ENCODE measurements at places on chromosomes 1 and 21.

DNA sequence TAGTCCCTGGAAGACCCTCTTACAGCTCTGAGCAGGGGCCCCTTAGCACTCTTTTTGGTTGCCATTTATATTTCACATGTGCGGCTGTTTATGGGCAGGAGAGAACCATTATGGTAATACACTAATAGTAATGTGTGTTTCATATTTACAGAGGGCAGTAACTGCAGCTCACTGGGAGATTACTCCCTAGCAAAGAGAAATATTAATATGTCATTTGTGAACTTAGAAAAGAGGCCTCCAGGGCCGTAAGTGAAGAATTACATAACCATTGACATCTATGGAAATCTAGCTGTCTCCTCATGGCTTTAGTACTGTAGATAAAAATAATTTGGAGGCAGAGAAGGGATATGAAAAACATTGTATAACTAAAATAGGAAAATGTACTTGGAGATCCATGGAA is 23.4 kb upstream of the RGS16 start:
- DNase-seq = no peak

DNA sequence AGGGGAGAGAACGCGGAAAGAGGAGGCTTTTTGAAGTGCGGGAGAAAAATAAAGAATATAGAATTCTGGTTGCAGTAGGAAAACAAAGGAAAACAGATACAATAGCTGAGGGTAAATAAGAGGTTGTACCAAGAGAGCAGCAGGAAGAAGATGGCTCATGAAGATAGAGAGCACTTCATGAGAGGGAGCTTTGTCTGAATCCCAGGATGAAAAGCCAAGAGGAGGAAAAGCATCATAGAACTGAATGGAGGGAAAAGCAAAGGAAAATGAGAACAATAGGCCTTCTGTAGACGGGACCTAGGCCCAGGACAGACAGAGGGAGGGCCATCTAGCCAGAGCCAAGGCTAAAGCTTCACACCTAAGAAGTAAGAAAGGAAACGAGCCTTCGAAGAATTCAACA is 49.5 kb downstream of the ATP6V1G3 start:
- no peak for DNase-seq

DNA sequence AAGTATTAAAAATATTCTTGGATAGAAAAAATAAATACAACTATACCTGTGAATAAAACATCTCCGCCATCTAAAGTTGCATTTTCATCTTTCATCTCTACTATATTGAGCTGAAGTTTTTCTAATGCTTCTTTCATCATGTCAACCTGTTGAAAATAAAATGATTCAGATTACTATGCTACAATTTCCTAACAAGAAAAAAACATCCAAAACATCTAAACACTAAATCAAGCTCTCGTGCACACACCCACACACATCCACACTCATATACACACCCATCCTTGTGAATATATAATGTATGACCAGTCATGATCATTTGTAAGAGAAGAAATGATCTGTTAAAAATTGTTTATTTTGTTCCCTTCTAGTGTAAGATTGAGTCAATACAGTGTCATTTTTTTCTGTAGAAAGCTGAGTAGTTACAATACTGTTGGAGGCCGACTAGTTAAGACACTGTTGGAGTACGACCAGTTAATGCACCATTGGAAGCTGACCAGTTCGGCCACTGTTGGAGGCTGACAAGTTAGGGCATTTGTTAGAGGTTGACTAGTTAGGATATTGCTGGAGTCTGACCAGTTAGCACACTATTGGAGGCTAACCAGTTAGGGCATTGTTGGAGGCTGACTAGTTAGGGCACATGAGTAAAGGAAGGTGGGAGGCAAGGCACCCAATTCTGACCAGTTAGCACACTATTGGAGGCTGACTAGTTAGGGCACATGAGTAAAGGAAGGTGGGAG is 82.4 kb upstream of the BCL10 start:
- DNase-seq = peak; percentile 46

DNA sequence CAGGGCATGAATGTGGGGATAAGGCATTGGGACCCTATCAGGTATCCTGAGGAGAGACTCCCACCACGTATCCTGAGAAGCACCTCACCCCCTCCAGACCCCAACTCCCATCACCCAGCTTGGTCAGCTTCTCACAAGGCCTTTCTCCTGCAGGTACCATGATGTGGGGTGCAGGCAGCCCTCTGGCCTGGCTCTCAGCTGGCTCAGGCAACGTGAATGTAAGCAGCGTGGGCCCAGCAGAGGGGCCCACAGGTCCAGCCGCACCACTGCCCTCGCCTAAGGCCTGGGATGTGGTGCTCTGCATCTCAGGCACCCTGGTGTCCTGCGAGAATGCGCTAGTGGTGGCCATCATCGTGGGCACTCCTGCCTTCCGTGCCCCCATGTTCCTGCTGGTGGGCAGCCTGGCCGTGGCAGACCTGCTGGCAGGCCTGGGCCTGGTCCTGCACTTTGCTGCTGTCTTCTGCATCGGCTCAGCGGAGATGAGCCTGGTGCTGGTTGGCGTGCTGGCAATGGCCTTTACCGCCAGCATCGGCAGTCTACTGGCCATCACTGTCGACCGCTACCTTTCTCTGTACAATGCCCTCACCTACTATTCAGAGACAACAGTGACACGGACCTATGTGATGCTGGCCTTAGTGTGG is 1.3 kb downstream of the GPR3 start:
- no peak for DNase-seq

- no peak for DNase-seq
Measured at GRCh38 chr1:66618390-66618789, 84.4 kb downstream of the SGIP1 start.

DNA sequence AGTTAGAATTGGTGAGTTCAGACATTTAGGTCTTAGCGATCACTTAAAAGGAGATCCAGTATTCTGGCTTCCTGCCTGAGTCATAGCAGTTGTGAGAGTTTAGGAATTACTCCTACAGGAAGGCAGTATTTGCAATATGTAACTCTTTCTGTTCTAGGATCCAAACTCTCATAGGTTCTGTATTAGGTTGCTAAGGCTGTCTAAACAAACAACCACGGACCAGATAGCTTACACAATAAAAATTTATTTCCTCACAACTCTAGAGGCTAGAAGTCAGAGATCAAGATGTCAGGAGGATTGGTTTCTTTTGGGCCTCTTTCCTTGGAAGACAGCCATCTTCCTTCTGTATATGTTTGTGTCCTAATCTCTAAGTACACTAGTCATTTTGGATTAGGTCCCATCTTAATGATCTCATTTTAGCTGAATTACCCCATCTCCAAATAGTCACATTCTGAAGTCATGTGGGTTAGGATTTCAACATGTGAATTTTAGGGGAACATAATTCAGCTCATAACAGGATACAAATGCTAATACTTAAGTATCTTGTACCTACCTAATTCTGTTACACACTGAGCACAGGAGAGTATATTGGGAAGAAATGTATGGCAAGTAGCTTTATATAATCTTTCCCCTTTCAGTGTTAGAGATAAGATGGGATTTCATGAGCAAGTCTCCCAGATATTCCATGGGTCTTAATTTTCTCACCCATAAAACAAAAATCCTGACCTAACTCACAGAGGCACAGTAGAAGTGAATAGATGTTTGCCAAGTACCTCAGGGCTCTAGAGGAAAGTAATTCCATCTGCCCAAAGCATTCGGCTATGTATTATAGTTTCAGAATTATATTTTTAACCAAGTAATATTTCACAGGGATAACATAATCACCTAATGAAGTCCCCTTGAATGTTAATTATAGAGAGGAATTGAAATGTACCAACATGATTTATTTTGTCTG is 144.4 kb downstream of the PTBP2 start:
- DNase-seq = peak; percentile 19

DNA sequence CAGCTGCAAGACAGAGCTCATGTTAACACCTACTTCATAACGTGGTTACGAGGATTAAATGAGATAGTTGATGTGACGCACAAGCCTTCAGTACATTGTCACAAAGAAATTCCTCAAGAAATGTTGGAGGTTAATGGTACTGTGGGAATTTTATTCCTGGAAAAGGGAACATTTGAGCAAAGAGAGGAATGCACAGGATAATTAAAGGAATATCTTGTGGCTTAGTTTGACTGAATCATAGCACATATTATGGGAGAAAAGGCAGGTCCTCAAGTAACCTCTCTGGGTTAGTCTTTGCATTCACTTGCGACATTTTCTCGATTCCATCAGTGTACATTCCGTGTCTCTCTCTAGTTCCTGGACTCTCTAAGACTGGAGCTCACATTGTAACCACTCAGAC is 300.2 kb upstream of the DUSP10 start:
- no peak for DNase-seq

DNA sequence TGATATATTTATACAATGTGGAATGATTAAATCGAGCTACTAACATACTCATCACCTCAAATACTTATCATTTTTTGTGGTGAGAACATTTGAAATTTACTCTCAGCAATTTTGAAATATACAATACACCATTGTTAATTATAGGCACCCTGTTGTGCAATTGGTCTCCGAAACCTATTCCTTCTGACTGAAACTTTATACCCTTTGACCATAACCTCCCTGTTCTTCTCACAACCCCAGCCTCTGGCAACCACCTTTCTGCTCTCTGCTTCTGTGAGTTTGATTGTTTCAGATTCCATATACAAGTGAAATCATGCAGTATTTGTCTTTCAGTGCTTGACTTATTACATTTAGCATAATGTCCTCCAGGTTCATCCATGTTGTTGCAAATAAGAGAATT is 49.5 kb downstream of the SETD4 start:
- DNase-seq = no peak

- DNase-seq = peak; percentile 82
Measured at GRCh38 chr1:155324717-155325602, 4.3 kb downstream of the RUSC1 start.

- DNase-seq = peak; percentile 3
Measured at GRCh38 chr1:240245629-240246020, 153.9 kb downstream of the FMN2 start.

- DNase-seq = no peak
Measured at GRCh38 chr1:1082776-1083415, 8.8 kb upstream of the RNF223 start.

DNA sequence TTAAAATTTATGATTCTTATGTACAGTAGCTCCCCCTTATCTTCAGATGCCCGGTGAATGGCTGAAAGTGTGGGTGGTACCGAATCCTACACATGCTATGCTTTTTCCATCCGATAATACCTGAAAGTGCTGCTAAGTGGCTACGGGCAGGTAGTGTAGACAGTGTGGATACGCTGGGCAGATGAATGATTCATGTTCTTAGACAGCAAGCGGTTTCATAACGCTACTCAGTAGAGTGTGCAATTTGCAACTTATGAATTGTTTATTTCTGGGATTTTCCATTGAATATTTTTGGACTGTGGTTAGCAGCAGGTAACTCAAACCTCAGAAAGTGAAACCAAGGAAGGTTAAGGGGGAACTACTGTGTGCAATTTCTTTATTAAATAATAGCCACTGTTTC is 7.5 kb downstream of the PCP4 start:
- DNase-seq = no peak

- DNase-seq = no peak
Measured at GRCh38 chr1:226404063-226404903, 3.6 kb downstream of the PARP1 start.

- peak; percentile 51 for DNase-seq
Measured at GRCh38 chr21:41160036-41160435, 7.9 kb upstream of the BACE2 start.

DNA sequence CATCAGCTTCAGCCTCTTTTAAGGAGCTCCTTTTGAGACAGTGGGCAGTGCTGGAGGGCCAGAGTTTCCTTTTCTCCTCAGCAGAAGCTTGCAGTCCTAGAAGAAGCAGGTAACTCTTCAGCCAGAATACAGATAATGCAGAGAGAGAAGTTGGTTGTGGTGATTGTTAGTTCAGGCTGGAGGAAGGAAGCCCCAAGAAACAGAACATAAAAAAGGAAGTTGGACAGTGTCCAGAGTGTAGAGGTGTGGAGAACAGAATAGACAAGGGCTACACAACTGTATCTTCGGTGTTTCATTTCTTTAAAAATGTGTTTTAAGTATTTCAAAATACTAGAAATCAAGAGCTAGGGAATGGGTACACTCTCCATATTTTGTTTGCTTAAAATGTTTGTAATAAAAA is 6.4 kb upstream of the TACSTD2 start:
- DNase-seq = no peak

GRCh38 chr1:89629146-89629545 is 3.8 kb upstream of the LRRC8C start:
- no peak for DNase-seq

DNA sequence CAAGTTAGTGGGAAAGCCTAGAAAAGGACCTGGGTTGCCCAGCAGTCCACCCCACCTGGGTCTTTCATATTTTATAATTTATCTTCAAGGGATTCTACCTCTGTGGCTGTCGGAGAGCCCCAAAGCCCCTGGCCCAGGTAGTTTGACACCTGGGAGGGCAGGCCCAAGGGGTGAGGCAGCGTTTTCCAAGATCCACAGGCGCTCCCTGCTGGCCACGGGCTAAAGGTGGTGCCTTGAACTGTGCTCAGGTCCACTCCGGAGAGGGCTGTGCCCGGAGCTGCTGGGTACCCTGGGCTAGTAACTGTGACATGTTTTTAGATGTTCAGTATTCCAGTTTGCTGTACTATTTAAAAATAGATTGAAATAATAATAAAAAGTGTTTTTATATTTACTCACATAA is 37.2 kb upstream of the CRNN start:
- peak; percentile 29 for DNase-seq

DNA sequence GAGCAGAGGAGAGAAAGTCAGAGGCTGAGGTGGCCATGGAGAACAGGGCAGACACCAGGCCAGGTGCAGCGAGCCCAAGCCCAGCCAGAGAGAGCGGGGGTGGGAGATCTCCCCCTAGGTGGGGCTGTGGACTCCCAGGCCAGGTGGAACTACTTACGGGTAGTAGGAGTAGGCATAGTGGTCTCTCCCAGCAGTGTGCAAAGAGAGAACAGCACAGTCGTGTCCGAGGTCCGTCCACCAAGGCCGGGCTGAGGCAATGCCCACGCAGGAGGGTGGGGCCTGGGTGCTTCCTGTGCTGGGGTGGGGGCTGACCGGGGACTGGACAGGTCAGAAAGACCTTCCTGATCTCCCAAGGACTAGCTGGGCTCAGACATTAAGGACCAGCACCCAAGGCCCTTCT is 263.7 kb downstream of the PTPRU start:
- no peak for DNase-seq

GRCh38 chr1:915295-916172 is 8.2 kb upstream of the SAMD11 start:
- DNase-seq = no peak

- peak; percentile 20 for DNase-seq
Measured at GRCh38 chr21:28615276-28615675, 377.4 kb downstream of the LTN1 start.

- no peak for DNase-seq
Measured at GRCh38 chr1:164886101-164886500, 327.1 kb downstream of the PBX1 start.

- peak; percentile 89 for DNase-seq
Measured at GRCh38 chr1:109975718-109976117, 8.8 kb upstream of the AHCYL1 start.

Data from Daoy (cell line).